Hematopoietic multipotent progenitor cell treated with erythropoietin and hydrocortisone succinate and interleukin-3 and kit ligand, for 6 days (in vitro differentiated cells): ENCODE measurements at places on chromosomes 1 and 21.

DNA sequence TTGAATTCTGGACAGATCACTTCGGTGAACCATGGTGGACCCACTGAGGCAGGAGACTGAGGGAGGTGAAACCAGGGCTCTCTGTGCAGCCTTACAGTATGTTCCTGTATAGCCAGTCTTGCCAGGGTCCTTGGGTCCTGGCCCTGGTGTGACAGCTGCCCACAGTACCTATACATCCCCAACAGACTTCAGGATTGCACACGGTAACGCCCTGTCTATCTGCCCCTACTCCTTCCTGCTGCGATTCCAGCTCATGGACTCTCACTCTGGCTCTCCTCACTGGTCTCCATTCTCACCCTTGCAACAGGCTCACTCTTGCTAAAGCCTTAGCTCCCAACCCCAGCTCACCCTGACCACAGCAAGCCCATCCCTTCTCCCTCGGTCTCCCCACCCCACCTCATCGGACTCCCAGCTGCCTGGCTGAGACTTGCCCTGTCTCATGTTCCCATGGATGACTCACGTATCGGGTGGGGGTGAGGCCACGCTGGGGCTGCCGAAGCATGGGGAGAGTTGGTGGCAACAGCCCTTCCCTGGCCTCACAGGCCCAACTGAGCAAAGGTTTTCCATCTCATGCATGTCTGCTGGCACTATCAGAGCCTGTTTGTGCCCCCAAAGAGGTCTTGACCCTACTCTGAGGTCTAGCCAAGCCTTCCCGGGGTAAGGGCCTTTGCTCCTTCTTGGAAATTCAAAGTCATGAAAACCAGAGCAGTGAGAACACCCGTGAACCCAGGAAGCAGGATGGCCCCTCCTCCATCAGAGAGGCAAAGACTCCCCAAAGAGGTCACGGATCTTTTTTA is 7.1 kb downstream of the PHLDA3 start:
- DNase-seq, result no peak

GRCh38 chr1:74436078-74436477 is 76.3 kb downstream of the LRRC53 start:
- DNase-seq, result no peak

GRCh38 chr1:246104927-246105326 is 402.2 kb downstream of the SMYD3 start:
- peak; percentile 31 for DNase-seq

DNA sequence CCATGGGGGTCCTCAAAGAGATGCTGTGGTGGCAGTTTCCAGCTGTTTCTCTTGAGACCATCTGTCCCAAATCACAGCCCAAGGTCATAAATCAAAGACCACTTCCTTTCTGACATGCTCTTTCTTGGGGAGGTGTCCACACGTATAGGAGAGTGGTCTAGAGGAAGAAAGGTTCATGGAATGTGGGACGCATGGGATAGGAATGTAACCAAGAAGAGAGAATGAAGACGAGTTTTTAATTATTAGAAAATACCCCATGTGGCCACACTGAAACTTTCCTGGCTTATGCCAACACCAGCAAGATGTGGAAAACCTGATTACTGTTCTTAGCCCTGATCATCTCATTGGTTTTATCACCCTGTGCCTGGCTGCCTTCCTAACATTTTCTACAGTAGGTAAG is 124.2 kb upstream of the IFFO2 start:
- no peak for DNase-seq

DNA sequence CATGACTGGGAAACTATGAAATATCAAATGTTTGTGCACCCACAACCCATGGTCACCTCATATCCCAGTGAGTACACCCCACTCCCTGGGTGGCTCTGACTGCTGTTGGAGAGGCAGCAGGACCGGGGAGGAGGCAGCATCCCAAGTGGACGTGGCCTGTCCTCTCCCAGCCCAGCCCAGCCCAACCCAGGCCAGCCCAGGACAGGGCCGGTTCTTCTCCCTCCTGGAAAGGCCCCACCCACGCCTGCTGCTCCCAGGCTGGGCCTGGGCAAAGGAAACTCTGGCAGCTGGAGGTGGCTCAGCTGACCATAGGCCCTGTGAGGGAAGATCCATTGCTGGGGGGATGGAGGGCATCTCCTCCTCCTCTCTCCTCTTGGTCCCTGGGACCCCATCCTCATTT is 19.1 kb downstream of the MATN1 start:
- DNase-seq, result no peak

- DNase-seq, result peak; percentile 58
Observed at GRCh38 chr21:18369115-18369514, 34.5 kb downstream of the TMPRSS15 start.

DNA sequence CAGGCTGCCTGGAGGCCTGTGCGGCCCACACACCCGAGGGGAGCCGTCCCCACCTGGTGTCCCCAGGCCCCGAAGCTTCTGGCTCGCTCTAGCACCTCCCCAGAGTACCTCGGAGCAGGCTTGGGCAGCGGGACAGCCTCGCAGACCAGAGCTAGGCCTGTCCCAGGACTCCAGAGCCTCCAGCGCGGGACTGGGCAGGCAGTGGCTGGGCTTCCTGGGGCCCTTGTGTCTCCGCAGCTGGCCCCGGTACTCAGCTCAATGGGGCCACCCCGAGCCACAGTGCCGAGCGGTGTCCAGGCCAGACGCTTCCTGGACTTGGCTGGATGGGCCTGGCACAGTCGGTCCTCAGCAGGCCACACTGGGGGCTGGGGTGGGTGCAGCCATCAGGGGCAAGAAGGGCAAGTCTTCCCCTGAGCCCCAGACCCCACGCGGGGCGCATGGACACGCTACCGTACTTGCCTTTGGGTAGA is 4.9 kb downstream of the SCNN1D start:
- no peak for DNase-seq

DNA sequence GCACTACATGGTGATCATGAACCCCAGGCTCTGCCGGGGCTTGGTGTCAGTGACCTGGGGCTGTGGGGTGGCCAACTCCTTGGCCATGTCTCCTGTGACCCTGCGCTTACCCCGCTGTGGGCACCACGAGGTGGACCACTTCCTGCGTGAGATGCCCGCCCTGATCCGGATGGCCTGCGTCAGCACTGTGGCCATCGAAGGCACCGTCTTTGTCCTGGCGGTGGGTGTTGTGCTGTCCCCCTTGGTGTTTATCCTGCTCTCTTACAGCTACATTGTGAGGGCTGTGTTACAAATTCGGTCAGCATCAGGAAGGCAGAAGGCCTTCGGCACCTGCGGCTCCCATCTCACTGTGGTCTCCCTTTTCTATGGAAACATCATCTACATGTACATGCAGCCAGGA is 589 bp downstream of the OR2W3 start:
- DNase-seq, result no peak
